ENCODE measurements at places on chromosomes 12 and 14.

GRCh38 chr12:88230271-88230670, 88.2 kb downstream of the TMTC3 start:
- DNase-seq = no peak

DNA sequence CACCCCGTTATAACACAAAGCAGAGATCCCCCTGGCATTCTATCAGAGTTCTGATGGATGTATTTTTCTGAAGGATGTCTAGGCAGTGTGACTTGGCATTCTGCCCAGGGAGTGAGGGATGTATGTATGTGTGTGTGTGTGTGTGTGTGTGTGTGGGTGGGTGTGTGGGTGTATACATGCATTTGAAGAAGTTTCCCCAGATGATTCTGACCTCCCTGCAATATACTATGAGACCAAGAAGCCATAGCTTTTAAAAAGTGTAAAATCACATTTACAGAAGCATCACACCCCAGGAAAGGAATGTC, 59.7 kb upstream of the NAP1L1 start:
- DNase-seq = peak; percentile 45

GRCh38 chr12:113482334-113482733, 10.7 kb upstream of the LHX5 start:
- DNase-seq = no peak

GRCh38 chr12:66441905-66442559, 139.7 kb downstream of the HELB start:
- no peak for DNase-seq

- no peak for DNase-seq
Observed at GRCh38 chr12:132007041-132007440, 57.3 kb downstream of the EP400 start.

DNA sequence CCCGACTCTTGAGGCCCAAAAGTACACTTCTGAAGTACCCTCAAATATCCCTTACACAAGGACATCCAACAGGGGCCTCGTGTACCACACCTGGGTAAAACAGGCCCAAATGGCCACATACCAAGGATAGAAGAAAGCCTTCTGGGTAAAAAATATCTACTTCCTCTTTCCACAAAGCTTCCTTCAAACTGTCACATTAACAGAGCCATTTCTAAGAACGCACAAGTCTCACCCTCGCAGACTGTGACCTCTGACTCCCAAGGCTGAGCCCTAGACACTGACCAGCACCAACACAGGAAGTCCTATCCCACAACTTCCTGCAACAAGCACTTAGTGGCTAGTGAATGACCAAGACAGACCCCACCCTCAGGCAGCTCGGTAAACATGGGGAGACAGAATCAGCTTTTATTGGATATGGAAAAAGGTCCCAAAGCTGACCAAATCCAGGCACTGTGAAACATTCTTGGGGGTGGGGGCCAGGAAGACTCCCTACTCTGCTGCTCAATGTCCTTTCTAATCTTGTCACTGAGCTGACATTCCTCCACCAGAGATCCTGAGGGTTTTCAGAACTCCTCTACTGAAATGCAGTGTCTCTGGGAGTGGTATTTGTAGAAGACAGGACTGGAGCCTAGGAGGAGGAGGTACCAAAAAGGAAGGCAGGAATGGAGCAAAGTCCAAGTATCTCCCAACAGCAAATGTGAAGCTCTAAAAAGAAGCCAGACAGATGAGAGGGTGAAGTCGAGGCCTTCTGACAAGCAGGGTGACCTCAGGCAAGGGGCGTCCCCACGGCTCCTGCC, 15.9 kb downstream of the KCTD10 start:
- DNase-seq = no peak
